ENCODE measurements at places on chromosomes 5 and 9. TPM values are rescaled to one million over a fixed set of nuclear protein-coding genes. Genes with fewer than 3 reads are reported as not detected.
A peak's percentile ranks its signal among the peaks of the same experiment; 100 is the strongest.

ATOSB gene
- 24.5 TPM for polyA plus RNA-seq

OTP gene
- not detected for polyA plus RNA-seq

FREM1 gene
- 0.09 TPM for polyA plus RNA-seq

RANBP17 gene
- polyA plus RNA-seq = 3.1 TPM

SPINK5 gene
- not detected for polyA plus RNA-seq

CYLC2 gene
- polyA plus RNA-seq = not detected

TAF11L5 gene
- polyA plus RNA-seq = not detected

ORM2 gene
- polyA plus RNA-seq = not detected

BAAT gene
- 0.02 TPM for polyA plus RNA-seq

LRRC19 gene
- not detected for polyA plus RNA-seq

KIAA1958 gene
- 0.75 TPM for polyA plus RNA-seq

FBXO38 gene
- polyA plus RNA-seq = 18.1 TPM

INSL4 gene
- polyA plus RNA-seq = not detected

LECT2 gene
- not detected for polyA plus RNA-seq

ISL1 gene
- 0.07 TPM for polyA plus RNA-seq

DNA sequence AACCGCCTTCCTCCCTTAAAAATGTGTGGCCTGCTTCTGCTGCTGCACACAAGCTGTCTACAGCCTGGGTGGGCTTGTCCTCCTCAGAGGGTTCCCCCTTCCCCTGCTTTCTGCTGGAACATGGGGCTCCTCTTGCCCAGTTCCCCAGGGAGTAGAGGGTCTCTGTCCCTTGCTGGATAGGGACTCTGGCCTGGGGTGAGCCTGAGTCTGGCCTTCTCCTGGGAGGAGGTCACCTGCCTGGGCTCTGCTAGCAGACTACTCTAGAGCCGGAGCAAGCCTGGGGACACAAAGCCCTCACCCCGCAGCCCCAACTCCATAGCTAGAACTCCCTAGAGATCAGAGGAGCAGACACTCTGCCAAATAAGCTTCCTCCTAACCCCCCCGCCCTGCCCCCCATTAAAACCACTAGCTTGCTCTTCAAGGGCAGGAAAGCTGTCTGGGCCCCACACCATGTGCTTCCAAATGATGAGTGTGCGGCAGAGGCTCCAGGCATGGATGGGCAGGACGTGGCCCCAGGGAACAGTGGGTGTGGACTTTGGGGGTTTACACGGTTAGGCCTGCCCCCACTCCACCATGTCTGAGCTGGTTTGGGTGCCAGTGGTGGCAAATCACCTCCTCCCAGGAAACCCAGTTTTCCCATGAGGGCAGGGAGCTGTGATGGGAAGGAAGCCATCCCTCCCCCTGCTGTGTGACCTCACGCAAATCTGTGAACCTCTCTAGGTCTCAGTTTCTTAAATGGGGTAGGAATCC lies 10.0 kb downstream of the TCF7 start:
- DNase-seq = peak; percentile 73

DNA sequence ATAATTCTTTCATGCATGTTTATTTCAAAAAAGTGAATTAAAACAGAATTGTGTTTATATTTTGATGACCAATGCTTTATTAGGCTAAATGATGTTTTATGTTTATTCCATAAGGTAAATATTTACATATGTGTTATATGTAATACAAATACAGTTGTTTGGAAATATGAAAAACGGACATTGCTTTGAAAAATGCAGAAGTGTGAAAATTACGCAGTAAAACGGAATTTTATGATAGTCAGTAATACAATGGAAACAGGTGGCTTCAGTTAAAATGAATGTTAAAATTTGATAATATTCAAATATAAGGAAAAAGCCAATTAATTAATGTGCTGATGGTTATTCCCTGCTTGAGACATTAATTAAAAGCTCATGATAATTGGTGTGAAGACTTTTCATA lies 1633.8 kb downstream of the MAT2B start:
- no peak for DNase-seq

DNA sequence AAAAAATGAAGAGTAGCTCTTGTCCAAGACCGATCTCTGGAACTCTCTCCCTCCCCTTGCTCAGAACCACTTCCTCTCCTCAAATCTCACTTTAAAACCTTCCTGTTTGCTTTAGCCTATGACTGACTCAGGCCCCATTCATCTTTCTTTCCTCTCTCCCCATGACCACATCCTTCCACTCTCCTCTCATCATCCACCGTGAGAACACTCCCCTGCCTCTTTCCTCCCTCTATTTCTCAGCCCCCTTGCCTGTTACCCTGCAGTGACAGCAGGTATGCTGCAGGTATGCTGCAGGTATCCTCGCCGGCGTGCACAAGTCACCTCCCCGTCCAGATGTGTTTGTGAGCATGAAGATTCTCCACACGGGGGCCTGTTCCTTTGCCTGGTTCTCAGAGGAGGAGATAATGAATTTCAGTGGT lies 505.3 kb downstream of the CCDC171 start:
- DNase-seq = peak; percentile 86

GRCh38 chr5:166379517-166379916 lies 1911.9 kb upstream of the WWC1 start:
- DNase-seq = no peak

GRCh38 chr5:140647042-140647419 lies 399 bp downstream of the NDUFA2 start:
- peak; percentile 6 for DNase-seq

DNA sequence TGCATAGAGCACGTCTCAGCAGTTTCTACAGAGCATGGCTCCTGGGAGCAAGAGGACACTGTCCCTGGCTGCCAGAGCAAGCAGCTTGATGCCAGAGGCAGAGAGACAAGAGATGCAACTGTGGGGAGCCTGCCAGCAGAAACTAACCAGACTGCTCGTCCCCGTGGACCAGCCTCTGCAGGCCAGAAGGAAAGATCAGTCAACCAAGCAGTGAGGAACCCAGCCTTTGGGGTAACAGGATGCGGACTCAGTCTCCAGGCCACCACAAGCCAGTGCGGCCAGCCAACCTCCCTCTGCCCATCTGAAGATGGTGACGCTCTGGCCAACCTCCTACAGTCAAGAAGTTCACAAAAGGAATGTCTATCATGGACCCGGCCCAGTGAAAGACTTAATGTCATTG lies 3.7 kb downstream of the SURF4 start:
- no peak for DNase-seq

- DNase-seq = no peak
Measured at GRCh38 chr5:154795235-154795596, 40.0 kb downstream of the LARP1 start.

DNA sequence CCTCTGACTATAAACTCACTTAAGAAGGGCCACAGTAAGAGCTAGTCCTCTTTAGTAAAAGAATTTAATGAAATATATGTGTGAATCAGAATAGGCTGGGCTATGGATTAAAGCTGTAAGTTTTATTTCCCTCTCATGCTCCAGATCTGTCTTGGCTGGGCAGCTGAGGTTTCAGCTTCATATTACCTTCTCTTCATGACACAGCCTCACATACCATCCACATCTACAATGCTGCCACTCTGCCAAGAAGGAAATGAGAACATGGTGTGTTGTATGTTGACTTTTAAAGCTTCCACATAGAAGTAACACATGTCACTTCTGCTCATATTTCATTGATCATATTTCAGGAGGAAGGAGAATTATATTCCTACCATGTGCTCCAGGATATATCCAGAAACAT lies 776.0 kb upstream of the ACO1 start:
- peak; percentile 12 for DNase-seq

- DNase-seq = no peak
Measured at GRCh38 chr9:134049772-134050588, 17.8 kb downstream of the BRD3 start.

DNA sequence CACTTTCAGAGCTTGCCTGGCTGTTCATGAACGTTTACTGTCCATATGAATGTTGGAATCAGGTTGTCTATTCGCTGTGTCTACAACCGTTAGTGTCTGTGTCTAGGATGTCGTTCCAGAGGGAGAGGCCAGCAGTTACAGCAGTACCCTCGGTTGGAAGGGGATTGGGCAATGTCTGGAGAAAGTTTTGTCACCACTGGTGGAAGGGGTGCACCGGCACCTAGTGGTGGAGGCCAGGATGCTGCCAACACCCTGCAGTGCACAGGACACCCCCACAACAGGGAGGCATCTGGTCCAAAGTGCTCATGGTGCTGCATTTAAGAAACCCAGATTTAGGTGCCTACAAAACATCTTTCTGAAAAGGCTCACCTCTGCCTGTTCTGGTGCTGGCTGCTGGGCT lies 220.7 kb downstream of the FANCC start:
- no peak for DNase-seq

- no peak for DNase-seq
Measured at GRCh38 chr5:62017092-62017491, 288.9 kb upstream of the KIF2A start.

GRCh38 chr9:136610426-136610825 lies 52.3 kb upstream of the EGFL7 start:
- DNase-seq = no peak

DNA sequence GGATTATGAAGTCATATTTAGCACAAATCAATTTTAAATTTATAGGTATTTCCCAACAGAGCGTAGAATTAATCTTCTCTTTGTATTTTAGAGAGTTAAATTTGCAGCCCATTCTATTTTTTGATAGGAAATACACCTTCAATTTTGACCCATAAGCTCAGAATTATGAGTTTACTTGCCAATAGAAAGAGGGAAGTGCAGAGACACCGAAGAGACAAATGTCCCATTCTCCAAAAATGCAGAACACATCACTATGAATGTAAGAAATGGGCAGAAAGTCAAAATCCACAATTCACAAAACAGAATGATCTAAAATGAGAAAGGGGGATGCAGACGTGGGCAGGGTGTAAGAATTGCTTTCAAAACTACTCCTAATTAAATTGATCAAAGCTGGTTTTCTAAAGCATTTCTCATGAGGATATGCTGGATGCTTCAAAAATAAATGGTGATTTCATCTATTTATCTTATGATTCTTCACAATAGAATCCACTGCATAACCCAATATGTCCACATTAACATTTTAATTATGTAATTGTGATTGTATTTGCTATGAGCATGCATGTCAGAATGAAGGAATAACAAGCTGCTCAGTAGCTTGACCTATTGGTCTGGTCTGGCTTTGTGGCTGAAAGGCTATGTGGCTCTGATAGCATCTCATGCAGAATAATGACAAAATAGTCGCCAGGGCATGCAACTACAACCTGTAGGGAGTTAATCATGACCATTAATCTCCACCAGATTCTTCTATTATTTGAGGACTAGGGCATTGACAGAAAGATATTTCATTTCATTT lies 550.1 kb upstream of the CDH18 start:
- no peak for DNase-seq

DNA sequence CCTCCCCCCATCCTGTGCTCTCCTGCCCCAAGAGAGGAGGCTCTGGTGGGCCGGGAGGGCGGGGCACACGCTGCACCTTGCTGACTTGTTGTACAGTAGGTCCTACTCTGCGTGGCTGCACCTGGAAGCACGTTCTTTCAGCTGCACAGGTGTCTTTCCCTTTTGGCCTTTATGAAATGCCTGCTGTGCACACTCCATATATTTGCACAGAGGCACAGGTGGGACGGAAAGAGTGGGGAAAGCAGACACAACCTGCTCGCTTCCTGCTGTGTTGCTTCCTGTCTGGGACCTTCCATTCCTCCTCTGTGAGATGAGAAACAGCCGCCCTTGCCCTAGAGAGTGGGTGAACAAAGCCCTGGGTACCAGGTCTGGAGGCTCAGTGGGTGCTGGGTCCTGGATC lies 4.8 kb downstream of the USP20 start:
- no peak for DNase-seq

GRCh38 chr9:82923092-82923911 lies 139.6 kb downstream of the RASEF start:
- DNase-seq = peak; percentile 54

DNA sequence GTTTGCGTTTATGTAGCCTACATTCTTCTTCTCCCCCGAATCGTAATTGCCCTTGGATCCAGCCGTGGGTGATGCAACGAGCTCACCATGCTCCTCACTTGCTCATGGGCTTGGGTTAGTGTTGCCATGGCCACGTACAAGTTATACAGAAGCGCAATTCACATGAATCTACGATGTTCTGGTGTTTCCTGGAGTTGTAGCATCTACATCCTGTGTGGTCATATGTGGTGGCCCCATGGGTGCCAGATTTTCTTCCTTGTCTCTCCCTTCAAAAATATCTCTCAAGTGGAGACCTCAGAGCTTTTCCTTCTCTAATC lies 115.3 kb downstream of the TLE4 start:
- DNase-seq = no peak

GRCh38 chr5:33793276-33793675 lies 98.5 kb downstream of the ADAMTS12 start:
- DNase-seq = no peak

- peak; percentile 53 for DNase-seq
Measured at GRCh38 chr5:147805030-147805454, 22.5 kb upstream of the JAKMIP2 start.

DNA sequence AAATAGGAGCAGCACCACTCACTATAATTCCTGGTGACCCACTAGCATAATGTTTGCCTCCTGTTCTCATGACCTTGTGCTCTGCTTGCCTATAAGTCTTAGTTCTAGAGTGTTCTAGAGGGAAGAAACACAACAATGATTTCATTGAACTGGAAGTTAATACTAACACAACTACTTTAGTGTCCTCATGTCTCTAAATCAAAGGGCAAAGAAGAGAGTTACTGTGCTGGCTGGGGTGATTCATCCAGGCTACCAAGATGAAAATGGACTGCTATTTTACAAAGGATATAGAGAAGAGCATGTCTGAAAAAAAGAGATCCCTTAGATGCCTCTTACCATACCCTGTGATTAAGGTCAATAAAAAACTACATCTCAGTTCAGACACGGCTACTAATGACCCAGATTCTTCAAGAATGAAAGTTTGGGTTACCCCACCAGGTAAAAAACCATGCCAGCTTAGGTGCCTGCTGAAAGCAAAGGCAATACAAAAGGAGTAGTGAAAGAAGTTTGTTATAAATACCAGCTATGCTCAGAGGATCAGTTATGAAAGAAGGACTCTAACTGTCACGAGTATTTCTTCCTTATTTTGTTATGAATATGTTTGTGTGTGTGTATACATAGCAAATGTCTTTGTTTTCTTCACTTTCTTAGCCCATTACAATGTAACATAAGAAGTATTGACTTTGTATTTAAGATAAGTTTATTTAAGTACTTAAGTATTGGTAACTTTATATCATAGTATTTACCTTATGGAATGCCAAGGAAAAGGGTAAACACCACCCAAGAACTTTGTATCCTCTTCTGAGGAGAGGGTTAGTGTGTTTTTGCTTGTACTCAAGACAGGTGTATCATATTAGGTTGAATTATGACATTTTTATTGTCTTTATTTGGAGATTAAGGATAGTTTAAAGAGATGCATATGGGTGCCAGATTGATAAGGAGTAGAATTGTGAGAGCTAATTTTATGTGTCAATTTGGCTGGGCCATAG lies 314.1 kb upstream of the PTGER4 start:
- no peak for DNase-seq

- peak; percentile 74 for DNase-seq
Measured at GRCh38 chr5:132138260-132138659, 64.7 kb downstream of the CSF2 start.

Data from fibroblast of lung (primary cell).